ENCODE measurements at places on chromosomes 16 and 17.

GRCh38 chr16:71780521-71781089, 28.0 kb downstream of the AP1G1 start:
- no peak for DNase-seq

- DNase-seq = no peak
Observed at GRCh38 chr16:80202831-80203413, 337.9 kb upstream of the DYNLRB2 start.

GRCh38 chr16:88471575-88471974, 18.5 kb downstream of the ZFPM1 start:
- no peak for DNase-seq

DNA sequence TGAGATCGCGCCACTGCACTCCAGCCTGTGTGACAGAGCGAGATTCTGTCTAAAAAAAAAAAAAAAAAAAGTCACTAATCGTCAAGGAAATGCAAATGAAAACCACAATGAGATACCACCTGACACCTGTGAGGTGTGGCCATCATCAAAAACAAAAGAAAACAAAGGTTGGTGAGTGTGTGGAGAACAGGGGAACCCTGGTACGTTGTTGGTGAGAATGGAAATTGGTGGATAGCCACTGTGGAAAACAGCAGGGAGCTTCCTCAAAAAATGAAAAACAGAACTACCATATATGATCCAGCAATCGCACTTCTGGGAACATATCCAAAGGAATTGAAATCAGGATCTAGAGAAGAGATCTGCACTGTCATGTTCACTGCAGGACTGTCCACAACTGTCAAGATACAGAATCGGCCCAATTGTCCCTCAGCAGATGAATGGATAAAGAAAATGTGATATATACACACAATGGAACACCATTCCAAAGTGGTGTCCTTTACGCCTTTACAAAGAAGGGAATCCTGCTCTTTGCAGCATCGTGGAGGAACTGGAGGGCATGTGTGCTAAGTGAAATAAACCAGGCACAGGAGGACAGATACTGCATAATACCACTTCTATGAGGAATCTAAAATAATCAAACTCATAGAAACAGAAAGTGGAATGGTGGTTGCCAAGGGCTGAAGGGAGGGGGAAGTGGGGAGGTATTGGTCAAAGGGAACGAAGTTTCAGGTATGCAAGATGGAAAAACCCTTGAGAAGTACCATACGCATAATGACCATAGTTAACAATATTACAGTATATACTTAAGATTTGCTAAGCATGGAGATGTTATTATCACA, 63.5 kb upstream of the PLCG2 start:
- DNase-seq = no peak

DNA sequence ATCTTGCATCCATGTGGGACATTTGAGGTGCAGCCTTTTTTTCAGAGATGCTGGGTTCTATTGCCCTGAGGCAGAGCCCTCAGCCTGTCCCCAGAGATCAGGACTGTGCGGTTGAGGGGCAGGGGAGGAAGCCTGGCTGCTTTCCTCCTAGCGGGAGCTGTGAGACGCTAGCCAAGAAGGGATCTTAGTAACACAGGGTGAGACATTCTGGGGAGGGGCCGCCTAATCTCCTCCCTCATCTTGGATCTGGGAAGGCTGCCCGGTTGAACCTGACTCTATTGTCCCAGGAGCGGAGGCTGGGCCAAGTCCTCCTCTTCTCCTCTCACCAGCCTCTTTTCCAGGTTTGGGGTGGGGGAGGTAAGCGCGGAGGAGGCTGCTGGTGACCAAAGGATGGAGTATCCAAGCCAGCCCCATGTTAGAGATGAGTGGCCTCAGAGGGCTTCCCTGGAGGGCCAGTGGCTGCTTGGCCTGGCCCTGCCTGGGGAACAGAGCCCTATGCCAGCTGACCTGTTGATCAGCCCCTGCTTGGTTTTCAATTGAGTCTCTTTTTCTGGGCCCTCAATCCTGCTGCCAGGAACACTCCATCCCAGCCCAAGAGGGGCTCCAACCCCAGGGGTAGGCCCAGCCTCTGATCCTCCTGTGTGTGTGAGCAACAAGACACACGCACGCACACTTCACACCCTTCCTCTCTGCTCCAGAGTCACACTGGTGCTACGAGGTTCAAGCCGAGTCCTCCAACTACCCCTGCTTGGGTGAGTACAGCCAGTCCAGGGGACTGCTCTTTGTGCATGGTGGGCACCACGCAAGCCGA, 5.0 kb downstream of the CA4 start:
- no peak for DNase-seq

DNA sequence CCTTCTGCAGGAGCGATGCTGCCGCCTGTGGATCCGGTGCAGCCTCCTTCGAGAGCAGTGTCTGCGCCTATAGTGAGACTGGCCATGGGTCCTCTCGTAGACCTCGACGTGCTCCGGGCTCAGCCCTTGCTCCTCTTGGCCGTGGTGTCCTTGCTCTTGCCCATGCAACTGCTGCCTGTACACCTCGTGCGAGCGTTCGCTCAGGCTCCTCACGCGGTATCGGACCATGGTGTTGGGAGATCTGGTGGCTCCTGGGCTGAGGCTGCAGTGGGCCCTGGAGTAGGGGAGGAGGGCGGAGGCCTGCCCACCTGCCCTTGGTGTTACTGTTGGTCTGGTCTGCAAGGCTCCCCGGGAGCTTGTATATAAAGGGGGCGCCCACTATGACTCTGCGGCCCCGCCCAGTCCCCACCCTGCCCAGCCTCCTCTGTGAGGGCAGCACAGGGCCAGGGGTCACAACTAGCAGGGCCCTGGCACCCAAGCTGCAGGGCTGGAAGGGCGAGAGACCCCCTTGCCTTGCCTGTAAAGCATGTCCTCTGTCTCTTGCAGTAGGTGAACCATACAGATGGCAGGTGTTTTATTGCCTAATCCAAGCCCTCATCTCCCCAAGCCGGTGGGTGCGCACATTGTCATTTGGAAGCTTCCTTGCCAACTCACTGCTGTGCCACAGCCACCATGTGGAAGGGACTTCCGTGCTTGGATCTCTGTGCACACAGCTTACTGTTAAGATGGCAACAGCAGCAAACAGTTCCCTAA, at the start of gene PRM2:
TSS of gene PRM2 (minus strand) at position 338 of the 753 bp plus-strand sequence. CDS start at position 228, 110 bp downstream.
- no peak for DNase-seq

DNA sequence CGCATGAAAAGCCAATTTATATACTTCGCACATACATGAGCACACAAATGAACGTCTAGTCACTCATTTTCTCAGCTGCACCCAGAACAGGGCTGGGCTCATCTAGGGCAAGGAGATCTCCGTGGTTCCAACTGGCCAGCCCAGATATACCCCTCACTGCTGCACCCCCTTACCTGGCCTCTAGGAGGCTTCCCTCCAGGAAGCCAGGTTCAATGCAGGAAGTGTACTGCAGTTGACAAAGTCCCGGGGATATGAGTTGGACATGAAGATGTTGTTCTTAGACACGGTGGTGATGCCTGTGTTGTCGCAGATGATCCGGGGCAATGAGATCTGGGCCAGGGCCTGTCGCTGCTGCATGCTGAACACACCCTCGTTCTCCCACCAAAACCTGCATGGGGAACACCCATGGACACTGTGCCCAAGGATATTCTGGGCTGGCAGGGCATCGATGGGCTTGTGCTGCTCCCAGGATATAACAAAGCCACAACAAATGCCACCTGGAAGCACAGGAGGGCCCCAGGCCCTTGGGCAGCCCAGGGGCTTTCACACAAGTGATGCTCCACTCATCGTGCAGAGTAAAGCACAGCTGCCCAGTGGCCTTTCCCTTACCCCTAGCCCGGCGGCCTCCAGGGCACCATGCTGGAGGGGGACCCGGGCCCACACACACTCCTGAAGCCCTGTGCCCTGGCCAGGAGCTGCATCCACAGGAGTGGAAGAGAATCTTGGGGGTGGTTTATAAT, 10.1 kb downstream of the MPO start:
- no peak for DNase-seq

GRCh38 chr16:8576141-8577004, 13.9 kb downstream of the TMEM114 start:
- DNase-seq = no peak

DNA sequence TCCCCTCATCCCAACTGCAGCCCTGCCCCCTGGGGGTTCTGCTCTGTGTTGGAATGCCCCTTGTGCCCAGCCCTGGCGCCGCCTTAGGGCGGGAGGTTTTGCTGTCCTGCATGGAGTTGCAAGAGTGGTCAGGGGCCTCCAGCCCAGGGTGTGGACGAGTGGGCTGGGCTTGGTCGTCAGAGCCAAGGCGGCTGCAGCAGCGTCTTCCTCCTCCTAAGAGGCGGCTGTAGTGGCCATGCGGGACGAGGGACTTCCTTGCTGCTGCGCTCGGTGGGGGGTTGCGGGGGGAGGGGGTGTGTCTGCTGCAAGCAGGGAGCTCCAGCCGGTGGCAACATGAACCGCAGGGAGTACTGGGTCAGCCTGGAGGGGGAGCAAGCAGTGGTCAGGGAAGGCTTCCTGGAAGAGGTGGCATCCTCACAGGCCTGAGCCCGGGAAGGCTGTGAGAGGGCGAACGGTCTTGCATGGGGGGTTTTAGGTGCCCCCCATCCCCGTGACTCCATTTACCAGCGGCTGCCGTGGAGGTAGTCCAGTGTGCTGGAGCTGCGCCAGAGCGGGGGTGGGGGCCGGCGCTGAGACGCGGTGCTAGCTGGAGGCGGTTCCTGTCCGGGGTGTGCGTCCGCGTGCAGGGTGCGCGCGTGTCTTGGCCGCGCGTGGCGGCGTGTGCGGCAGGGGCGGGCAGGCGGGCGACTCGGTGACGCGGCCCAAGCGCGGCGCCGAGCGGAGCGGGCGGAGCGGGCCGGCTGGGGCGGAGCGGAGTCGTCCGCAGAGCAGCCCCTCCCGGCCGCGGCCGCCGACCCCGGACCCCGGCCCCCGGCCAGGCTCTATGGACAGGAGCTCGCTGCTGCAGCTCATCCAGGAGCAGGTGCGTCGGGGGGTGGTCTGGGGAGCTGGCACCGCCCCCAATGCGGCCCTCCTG, at the start of gene RHBDL1:
TSS of gene RHBDL1 (plus strand) at position 704 of the 916 bp plus-strand sequence. CDS start at position 824, 120 bp downstream.
- peak; percentile 48 for DNase-seq

DNA sequence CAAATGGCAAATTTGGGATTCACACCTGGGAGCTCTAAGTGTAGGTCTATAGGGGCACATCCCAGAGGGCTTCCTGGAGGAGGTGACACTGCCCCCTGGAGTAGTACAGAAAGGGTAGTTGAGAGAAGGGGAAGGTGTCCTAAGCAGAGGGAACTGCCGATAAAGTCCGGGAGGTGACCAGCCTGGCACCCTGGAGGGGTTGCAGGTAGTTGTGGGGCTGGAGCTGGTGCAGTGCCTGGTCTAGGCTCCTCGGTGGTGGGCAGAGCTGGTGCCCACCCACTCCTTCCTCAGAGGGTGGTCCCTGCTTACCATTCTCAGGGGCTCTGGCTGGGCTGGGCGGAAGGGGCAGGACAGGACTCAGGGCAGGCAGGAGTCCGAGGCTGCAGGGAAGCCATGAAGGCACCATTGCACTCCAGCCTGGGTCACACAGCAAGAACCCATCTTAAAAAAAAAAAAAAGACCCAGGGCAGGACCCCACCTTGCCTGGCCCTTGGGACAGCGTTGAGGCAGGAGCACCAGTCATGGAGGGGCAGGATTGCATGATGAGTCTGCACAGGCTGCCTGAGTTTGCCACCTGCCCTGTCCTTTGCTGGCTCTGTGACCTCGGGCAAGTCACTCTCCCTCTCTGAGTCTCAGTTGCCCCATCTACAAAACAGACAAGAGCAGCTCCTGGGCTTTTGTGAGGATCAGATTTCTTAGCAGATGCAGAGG, 43.8 kb downstream of the LAT start:
- no peak for DNase-seq

DNA sequence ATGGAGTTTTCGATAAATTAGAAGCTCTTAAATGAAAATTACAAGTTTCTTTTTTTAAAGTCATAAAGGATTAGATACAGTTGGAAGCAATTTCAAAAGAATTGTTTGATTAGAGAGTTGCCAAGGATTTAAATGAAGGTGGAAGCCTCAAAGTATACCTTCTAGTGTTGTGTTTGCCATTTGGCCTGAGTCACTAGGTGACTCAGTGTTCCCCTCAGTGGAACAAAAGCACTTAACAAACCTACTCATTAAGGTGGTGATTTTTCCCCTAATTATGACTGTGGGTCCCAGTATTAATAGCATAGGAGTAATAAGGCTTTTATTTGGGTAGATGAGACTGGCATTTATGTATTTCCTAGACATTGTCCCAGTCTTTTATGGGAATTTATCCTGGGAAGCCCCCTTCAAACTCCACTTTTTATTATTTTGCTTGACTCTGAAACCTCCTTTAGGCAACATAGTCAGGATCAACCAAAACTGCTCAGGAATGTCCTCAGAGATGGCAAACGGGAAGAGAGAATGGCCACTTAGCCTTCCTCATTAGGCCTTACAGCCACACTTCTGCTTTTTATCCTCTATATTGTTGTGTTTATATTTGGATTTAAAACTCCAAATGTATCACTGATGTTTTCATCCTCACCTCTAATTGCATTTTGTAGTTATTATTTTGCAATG, 161.0 kb downstream of the FTO start:
- no peak for DNase-seq

DNA sequence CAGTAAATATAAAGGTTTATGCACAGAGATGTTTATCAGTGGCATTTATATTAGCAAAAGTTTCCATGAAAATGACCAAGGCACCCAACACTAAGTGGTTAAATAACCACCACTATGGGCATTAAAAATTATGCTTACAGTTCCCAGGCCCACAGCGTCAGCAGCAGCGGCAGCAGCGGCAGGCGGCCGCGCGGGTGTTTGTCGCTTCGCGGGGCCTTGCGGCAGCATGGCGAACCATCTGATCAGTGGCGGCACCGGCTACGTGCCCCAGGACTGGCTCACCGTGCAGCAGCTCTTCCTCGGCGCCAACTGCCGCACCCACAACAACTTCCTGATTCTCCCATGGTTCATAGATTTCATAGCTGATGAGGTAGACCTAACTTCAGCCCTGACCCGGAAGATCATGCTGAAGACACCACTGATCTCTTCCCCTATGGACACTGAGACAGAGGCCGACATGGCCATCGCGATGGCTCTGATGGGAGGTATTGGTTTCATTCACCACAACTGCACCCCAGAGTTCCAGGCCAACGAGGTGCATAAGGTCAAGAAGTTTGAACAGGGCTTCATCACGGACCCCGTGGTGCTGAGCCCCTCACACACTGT, 71.0 kb downstream of the GRIN2A start:
- no peak for DNase-seq

DNA sequence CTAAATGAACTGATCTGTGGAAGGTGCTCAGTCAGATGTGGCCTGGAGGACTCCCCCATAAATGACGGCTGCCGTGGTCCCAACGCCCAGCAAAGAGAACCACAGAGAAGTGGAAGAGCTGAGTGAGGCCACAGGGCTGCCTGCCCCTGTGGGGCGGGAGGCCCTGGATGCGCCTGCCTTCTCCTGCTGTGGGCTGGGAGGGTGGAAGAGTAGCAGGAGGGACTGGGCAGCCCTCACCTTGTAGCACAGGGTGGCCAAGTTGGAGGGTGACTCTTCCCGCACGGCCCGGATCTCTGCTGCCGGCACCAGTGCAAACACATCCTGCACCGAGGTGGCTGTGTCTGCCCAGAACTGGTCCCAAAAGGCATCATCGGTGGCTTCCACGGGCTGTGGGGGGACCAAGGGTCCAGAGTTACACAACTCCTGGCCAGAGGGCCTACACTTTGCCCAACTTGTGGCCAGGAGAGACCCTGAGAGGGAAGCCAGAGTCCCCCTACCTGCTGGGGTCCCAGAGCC, 8.3 kb downstream of the HID1 start:
- DNase-seq = no peak

- no peak for DNase-seq
Observed at GRCh38 chr16:68640972-68641371, 4.1 kb upstream of the CDH3 start.

GRCh38 chr17:69084911-69085310, 24.2 kb upstream of the ABCA9 start:
- no peak for DNase-seq

GRCh38 chr16:69937465-69937951, 13.6 kb upstream of the CLEC18A start:
- DNase-seq = peak; percentile 54

GRCh38 chr16:56576585-56577299, 11.9 kb downstream of the MT4 start:
- DNase-seq = no peak

Data from hypothalamus (tissue), 51 donors.